ENCODE measurements at places on chromosomes 1 and 21. TPM values are rescaled to one million over a fixed set of nuclear protein-coding genes. Genes with fewer than 3 reads are reported as not detected.

Gene PTAFR
- 3.9 TPM for total RNA-seq

Gene TRIM67
- total RNA-seq: not detected

Gene SH2D2A
- 6.9 TPM for total RNA-seq

Gene CAMK2N1
- 51.2 TPM for total RNA-seq

Gene KPRP
- not detected for total RNA-seq

Gene OR2T29
- not detected for total RNA-seq

Gene C1orf226
- 2.6 TPM for total RNA-seq

Gene OR2L3
- not detected for total RNA-seq

Gene ZMYND12
- total RNA-seq: not detected

Gene RPL5
- total RNA-seq: 1,246 TPM

Gene IARS2
- 162 TPM for total RNA-seq

Gene DNM3
- total RNA-seq: 0.98 TPM

Gene MFSD2A
- total RNA-seq: 12.1 TPM

Gene MSH4
- not detected for total RNA-seq

Gene LCE3D
- total RNA-seq: not detected

Gene LRRC71
- 0.11 TPM for total RNA-seq

Gene KLHDC8A
- total RNA-seq: not detected

Gene SH3GLB1
- 25.0 TPM for total RNA-seq

Gene NCF2
- total RNA-seq: 31.3 TPM

Gene MRPL37
- 211 TPM for total RNA-seq

Gene KISS1
- 6.0 TPM for total RNA-seq

Gene COL6A1
- total RNA-seq: 487 TPM

Gene SERINC2
- 51.5 TPM for total RNA-seq

Gene RNU11
- not detected for total RNA-seq

Gene ADAMTSL4
- total RNA-seq: 0.87 TPM

Gene SH2D1B
- 0.04 TPM for total RNA-seq
